ENCODE measurements at places on chromosomes 4 and X.

DNA sequence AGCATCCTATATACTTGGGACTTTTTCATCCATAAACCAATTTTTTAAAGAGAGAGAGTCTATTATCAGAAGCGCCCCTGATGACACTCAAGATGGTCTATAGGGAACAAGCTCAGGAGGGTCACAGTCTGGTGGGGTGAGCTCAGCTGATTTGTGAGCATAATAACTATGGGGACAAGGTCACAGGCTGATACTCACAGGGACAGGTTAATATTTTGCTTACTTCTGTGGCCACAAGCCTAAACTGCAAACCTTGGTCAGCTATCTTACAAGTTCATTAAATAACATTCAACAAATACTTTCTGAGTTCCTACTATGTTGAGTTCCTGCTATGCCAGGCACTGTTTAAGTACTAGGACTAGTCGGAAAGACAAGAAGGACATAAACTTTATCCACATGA is 10.2 kb upstream of the CCDC149 start:
- DNase-seq, result no peak

DNA sequence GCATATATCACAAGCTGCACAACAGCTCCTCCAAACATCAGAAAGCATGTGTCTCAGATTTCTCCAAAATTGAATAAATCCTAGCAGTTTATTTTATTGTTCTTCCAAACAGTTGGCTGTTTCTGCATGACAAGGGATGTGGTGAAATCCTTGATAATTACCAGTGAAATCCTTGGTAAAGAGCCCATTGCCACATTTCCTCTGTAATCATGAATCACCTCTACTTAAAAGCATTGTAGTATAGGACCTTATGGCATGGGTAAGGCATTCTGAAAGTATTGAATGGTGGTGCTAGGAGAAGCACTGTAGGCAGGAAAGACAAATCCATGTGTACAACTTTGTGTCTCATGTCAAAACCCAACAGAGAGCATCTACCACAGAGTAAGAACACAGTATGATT is 135.8 kb upstream of the NDST3 start:
- no peak for DNase-seq

DNA sequence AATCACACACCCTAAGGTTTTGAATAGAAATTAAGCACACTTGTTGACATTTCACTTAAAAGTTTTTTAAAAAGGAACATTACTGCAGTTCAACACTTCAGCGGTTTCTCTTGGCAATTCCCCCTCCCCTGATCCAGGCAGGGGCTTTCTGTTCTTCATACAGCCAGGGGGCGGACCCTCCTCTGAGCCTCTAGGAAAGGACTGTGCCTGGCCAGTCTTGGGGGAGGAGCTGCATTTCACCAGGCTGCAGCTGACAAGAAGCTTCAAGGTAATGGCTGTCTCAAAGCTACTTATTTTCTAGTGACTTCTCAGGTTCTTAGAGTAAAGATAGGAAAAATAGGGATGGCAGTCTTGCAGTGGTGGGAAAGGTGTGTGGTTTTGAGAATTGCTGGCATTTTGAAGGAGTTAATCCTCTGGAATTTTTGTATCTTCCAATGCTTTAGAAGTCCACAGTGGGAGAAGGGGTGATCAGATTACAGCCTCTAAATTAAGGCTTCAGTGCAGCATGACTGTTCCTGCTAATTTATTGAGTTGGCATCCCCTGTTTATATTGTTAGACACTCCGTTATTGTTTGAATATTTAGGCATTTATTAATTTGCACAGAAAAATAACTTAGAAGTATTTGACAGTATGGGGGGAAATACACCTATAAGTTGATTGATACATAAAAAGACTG is 33.5 kb downstream of the PWWP3B start:
- no peak for DNase-seq

DNA sequence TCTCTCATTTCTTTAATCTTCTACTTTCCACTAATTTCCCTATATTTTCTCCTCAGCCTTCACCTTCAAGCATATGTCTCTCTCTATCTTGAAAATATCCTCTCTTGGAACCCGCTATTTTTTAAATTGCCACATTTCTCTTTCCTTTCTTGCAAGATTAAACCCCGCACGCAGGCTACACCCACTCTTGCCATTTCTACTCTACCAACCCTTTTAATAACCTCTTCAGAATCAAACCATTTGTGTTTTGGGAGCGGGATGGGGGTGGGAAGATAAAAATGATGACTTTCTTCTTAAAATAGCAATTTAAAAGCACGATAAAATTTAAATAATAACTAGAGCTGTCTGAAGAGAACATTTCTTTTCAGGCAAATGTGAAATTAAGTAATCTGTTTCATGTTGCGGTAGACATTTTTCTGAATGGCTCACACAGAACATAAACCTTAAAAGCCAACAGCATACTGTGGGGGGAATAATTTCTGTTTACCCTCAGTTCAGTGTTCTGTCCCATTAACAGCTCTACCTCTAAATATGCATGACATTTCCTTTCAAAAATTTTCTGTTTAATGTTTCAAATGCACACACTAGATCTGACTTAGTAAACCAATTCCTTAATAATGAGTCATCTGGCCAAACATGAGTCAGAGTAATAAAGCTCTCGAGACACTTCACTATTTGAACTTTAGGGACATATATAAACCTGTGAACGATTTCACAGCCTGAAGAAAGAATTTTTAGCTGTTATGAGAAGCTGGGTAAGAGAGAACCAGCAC is 20.5 kb downstream of the ARSJ start:
- no peak for DNase-seq

GRCh38 chr4:176156656-176157055 is 38.7 kb downstream of the SPATA4 start:
- no peak for DNase-seq

DNA sequence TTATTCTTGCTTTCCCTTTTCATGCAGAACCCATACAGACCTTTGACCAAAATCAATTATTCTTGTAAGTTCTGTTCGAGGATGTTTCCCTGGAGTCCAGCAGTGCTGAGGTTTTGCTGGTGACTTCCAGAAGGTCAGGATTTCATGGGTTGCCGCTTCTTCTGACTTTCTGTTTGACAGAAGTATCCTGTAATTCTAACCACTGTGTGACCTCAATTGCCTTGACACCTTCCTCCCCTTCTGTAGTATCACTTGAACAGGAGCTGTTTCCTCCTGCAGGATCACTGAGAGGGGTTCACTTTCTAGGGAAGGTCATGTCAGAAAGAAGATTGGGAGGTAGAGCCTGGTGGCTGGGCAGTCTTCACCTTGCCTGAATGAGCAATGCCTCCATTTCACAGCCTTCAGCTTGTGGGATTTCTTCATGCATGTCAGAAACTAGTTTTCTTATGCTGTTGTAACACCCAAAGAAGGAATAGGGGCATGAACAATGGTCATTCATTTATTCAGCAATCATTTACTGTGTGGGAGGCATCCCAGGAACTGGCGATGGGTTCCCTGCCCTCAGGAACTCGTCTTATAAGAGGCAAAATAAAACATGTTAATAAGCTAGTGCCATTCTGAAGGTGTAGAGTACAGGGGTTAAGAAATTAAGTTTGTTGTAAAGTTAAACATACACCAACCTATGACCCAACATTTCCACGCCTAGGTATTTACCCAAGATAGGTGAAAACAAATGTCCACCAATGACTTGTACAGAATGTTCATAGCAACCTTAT is 205.9 kb downstream of the SOWAHB start:
- no peak for DNase-seq

DNA sequence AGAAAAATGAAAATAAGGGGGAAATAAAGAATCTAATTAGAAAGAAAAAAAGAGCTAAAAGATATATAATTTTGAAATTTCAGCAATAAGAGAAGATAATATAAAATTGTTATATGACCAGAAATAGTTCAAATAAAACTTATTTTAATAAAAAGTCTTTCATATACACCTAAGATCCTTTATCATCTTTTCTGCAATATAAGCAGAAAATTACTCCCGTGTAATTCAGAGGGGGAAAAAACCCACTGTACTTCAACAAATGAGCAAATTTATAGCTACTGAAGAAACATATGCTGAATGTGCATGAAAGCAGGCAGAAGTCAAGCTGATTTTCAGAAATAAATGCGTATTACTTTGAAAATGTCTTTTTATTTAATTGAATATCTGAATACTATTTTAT is 771.3 kb downstream of the FAT4 start:
- no peak for DNase-seq

- no peak for DNase-seq
Measured at GRCh38 chrX:118347131-118347530, 1.2 kb downstream of the WDR44 start.

DNA sequence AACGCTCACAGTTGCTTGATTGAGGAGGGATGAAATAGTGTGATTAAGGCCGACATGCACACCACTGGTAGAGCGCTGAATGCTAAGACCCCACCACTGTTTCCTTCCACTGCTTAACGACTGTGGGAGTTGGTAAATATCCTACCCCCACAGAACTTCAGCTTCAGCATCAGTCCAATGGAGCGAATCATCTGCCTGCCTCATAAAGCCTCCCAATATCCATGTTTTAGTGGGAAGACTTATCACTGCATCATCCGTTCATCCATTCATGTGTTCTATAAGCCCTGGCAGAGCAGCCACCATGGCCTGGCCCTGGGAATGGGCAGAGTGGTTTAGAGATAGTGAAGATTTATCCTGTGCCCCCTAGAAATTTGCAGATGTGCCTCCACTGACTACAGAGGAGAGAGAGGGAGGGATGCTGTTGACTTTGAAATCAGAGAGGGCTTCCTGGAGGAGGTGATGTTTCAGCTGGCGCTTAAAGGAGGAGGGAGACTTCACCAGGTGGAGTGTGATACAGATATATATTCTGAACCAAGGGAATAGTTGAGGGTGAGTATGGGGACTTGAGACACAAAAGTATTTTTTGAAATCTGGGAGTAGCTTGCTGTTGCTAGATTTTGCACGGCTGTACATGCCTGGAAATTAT is 71.9 kb upstream of the STX18 start:
- DNase-seq, result no peak

DNA sequence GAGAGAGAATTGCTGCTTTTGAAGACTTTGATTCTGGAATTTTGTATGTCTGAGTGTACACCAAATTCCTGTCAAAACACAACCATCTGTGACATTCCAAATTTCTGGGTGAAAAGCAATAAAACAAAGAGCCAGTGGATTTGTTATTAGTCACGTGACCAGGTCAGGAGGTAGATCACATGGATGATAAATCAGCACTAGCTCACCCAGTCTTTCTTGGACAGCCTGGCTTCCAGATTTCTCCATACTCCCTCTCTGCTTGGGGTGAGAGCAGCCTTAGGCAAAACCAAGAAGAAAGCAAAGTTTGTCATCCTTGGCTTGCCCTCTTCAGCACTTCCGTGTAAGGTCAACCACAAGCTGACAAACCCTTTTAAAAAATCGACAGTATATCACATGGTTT is 194.2 kb downstream of the CLCN4 start:
- no peak for DNase-seq

GRCh38 chr4:78863254-78863869 is 75.9 kb downstream of the PAQR3 start:
- DNase-seq, result no peak

DNA sequence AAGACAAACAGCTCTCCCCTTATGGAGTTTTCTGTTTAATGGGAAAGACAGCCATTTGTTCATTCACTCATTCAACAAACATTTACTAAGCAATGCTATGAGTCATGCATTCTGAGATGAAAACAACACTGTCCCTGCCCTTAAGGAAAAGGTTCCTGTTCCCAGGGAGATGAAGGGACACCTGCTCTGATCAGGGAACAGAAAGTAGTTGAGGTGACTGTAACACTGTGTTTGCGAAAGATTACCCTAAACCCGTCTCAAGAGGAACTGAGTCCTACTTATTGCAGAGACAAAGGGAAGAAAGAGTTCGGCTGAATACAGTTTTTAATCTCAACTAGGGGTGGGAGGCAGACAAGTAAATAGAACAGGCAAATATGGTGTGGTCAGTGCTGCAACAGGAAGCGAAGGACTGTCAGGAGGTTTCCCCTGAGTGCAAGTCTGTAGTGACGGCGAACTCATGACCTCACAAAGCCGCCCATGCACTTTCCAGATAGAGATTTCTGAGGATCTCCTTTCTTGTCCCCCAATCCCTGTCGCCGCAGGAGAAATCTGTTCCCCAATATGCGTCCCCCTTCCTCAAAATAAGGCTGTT is 712 bp downstream of the STX18 start:
- DNase-seq, result no peak

DNA sequence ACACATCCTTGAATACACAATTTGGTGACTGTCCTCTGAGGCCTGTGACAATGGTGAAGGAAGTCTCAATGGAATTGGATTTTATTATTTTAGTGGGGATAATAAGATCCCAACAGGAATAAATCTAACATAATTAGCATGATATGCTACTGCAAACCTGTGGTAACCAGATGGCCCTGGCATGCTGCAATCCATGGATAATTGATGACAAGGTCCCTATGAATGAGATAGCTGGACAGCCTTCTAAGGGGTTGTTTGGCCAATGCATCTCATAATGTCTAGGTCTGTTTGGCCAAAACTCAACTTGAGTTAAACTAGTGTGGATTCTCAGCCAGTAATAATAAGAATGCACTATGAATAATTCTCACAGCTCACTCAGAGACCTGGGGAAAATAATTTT is 145.3 kb upstream of the GALNTL6 start:
- no peak for DNase-seq

GRCh38 chrX:16953606-16954211 is 7.3 kb downstream of the REPS2 start:
- DNase-seq, result no peak

DNA sequence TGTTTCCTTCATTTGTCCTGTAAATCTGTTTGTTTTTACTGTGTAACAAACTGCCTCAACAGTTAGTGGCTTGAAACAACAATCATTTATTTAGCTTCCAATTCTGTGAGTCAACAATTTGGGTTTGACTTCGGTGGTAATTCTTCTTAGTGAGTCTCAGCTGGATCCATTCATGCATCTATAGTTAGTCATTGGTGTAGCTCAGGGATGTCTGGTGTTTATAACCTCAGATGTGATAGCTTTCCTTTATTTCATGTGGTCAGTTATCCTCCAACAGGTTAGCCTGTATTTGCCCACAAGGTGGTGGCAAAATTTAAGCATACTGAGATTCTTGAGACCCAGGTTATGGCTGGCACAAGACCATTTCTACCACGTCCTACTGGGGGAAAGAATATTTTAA is 1267.2 kb downstream of the RAPGEF2 start:
- no peak for DNase-seq

DNA sequence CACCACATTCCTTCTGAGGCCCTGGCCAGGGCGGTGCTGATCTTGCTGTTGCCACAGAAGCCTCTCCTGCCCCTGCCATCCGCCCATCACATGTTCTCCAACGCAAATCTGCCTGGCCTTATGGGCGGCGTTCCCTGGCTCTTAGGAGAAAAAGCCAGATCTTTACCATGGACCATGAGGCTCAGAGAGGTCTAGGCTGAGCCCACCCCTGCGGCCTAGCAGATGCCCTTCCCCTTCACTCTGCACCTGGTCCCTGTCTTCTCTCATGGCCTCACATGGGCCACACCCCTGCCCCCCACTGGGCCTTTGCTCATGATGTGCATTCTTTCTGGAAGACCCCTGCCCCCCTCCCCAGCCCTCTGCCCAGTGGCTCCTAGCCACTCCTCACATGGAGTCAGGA is 78.5 kb downstream of the CRMP1 start:
- DNase-seq, result no peak

GRCh38 chr4:37245391-37245954 is 930 bp downstream of the NWD2 start:
- no peak for DNase-seq
